ENCODE measurements at places on chromosomes 16 and 17.

DNA sequence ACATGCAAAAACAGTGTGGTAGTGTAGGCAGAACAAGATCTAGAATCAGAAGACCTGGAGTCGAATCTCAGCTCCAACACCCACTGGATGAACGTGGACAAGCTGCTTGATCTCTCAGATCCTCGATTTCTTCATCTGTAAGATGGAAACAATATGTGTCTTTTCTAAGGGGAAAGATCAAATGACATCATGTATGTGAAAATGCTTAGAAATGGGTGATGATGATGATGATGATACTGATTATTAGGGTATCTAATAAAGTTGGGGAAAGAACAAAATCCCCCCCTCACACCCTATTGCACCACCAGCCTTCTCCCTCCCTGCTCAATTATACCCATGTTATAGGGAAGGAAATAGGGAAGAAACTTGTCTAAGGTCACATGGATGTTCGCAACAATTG, 10.9 kb downstream of the DYNLL2 start:
- DNase-seq, result no peak

- DNase-seq, result peak; percentile 46
Measured at GRCh38 chr17:56833057-56833808, 487 bp downstream of the C17orf67 start.

DNA sequence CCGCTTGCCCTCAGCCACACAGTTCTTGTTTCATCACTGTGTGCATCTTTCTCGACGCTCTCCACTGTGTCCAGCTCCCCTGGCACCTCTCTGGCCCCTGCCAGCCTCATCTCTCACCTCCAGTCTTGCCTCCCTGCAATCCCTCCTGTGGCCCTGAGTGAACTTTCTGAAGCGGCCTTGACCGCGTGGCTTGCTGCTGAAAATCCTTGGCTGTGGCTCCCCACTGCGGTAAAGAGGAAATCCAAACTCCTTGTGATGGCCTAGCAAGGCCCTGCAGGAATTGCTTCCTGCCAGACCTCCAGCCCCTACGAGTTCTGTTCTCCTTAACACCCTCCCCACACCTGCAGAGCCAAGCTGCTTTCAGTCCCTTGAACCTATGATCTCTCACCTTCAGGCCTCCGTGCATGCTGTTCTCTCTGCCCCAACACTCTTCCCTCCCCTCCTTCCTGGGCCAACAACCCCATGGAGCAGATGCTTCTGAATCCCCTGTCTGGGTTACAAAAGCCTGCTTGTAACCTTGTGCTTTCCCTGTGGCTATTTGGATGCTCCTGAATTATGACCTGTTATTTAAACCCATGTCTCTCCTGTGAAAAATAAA, 33.6 kb upstream of the BRD7 start:
- no peak for DNase-seq

DNA sequence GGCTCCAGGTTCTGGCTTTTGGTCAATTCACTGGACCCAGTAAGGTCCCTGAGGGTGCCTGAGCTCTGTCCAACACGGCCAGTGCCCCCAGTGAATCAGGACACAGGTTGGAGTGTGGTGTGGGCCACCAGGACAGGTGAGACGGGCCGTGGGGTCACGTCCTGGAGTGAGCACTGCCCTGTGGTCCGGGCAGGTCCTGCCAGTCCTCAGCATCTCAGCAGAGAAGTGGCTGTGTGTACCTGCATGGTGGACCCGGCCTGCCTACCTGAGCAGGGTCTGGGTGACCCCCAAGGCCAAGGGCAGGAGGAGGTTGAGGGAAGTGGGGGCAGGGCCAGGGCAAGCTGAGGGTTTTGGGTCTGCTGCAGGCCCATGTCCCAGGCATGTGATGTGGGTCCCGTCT, 1.9 kb upstream of the GNG13 start:
- DNase-seq, result no peak

- no peak for DNase-seq
Measured at GRCh38 chr16:9112166-9112843, 20.9 kb downstream of the HAPSTR1 start.

GRCh38 chr16:27123795-27124409, 57.2 kb downstream of the C16orf82 start:
- no peak for DNase-seq

DNA sequence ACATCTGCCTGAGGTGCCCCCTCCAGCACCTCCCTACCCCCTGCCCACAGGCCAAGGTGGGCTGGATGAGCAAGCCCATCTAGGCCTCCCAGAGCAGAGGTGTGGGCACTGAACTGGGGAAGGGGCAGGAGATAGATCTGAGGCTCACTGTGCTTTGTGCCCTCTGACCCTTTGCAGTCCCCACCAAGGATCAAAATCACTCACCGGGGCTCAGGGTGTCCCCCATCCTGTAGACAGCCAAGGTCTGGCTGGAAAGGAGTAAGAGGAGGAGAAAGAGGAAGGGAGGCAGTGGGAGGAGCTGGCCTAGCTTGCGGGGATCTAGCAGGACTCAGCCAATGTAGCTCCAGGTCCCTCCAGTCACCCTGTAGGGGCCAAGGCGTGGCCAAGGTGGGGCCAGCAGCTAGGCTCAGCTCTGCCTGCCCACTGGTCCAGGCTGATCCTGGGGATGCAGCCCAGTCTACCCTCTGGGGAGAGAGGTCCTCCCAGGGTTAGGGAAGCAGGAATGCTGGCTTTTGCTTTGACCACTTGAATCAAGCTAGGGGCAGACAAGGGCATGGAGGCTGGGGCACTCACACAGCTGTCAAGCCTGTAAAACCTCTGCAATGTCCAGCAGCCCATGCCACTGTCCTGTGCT, 1.8 kb downstream of the SLC12A4 start:
- no peak for DNase-seq

GRCh38 chr17:81517339-81518112, 4.9 kb upstream of the ACTG1 start:
- DNase-seq, result no peak

DNA sequence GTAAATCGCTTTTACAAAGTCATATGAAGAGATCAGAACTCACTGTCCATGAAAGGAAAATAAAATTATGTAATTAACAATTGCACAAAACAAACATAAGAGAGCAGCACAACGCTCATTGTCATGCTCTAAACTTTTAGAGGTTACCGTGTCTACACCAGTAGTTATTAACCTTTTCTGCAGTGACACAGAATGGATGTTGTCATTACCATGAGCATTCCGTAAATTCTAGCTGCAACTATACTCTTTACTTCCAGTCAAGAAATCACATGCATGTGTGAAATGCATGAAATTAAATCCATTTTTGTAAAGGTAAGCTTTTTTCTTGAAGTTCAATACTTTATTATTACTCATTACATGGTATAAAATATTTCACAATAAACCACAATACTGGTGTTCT, 38.2 kb downstream of the USP32 start:
- DNase-seq, result no peak

Measured in stimulated activated CD4-positive, alpha-beta T cell treated with anti-CD3 and anti-CD28 coated beads, TNF-alpha, amount 100 ng/mL, for 48 hours (primary cell).